ENCODE measurements at places on chromosomes 3 and 15. TPM values are rescaled to one million over a fixed set of nuclear protein-coding genes. Genes with fewer than 3 reads are reported as not detected.

AHSG gene
- polyA plus RNA-seq: not detected

CALML4 gene
- 9.5 TPM for polyA plus RNA-seq

BFSP2 gene
- polyA plus RNA-seq: not detected

LYZL4 gene
- polyA plus RNA-seq: not detected

SEMA3F gene
- polyA plus RNA-seq: 8.3 TPM

KNG1 gene
- not detected for polyA plus RNA-seq

CRYGS gene
- 1.6 TPM for polyA plus RNA-seq

GRIP2 gene
- polyA plus RNA-seq: 11.2 TPM

SERINC4 gene
- not detected for polyA plus RNA-seq

CBLB gene
- polyA plus RNA-seq: 51.8 TPM

TMEM41A gene
- 26.3 TPM for polyA plus RNA-seq

DNA sequence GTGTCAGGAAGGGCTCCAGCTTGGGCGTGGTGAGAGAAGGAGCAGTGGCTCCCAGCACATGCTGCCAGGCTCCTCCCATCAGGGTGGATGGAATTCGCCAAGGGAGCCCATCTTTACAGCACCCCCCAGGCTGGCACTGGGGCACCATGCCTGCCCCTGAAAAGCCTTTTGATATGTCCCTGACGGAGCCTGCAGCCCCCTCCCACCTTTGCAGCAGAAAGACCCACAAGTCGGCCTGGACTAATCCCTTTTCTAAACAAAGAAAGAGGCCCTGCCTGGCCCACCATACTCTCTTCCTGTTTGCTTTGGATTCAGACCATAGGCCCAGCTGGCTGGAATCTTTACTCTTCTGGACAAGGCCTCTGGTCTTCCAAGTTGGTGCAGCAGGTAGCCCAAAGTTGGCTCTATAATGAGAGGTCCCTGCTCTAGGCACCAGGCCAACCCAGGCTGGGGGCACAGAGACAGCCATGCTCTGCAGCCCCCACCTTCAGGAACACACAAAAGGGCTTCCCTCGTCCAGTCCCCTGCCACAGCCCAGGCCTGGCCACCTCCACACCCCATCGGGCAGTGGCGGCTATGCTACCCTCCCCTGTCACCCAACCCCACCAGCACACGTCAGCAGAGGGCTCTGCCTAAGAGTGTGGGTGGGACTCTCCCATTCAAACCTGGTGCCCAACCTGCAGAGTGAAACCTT, 5.4 kb downstream of the ANPEP start:
- DNase-seq: no peak

DNA sequence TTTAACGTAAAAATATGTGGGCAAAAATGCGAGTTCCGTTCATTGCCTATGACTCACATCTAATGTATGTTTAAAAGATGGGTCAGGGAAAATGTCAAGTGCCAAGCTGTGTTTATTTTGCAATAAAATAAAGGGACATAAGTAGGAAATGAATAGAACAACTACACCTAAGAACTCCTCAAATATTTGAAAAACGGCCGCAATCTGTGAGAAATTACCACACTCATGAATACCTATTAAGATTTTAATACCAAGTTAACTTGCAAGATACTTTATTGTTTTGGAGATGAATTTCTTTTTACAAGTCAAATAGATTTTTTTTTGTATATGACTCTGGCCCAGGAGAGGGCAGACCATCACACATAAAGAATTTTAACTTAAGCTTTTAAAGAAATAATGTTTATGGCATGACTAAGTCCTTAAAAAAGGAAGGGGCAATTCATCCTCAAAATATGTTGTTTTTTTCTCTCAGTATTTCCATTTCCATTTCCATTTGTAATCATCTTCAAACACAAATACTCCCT, 152.7 kb downstream of the SUCNR1 start:
- DNase-seq: no peak

GRCh38 chr3:175940881-175941280, 1081.7 kb downstream of the NAALADL2 start:
- no peak for DNase-seq

GRCh38 chr3:50515565-50516439, 12.4 kb upstream of the CACNA2D2 start:
- DNase-seq: peak; percentile 73

DNA sequence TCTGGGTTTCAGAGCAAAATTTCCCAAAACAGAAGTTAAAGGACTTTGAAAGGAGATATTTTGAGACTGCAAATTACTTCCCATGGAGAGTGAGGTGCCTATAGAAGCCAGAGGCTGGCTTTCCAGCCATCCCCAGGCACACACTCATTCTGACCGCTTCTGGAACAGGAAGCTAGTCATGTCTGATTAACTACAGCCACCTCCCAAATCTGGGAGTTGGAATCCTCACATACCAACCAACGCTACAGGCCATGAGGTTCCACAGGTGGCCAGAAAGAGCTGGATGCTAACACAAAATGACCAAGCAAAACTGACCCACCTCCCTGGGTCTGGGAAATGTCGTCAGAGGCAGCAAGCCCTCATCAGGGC, 87.2 kb downstream of the SNRK start:
- no peak for DNase-seq

- peak; percentile 48 for DNase-seq
These were observed 87.2 kb downstream of the TGFBR2 start for GRCh38 chr3:30693470-30694120.

- no peak for DNase-seq
These were observed 25.8 kb downstream of the USP3 start for GRCh38 chr15:63530235-63530634.

- no peak for DNase-seq
These were observed 27.9 kb upstream of the SLC12A8 start for GRCh38 chr3:125240496-125240895.

GRCh38 chr15:53009093-53009492, 219.0 kb upstream of the ONECUT1 start:
- DNase-seq: no peak

DNA sequence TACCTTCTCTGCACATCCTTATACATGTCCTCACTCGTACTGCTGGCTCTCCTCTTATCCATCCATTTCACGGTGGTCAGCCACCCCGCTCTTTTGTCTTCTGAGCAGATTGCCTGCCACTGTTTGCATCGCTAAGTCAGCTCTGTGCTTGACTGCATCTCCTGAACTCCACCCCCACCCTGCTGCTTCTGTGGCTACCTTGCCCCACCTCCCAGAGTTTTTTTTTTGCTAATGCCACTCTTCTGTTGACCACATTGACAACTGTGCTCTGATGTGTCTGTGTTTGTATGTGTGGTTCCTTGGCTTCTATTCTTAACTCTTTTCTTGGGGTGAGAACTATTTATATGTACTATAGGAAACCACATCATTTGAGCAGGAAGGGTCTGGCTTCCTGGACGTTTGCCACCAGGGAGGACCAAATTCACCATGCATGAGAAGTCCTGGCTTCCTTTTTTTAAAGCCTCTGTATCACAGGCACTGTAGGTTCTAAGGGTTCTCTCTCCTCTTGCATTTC, 12.8 kb upstream of the MTMR10 start:
- DNase-seq: no peak

GRCh38 chr3:172129850-172130716, 90.7 kb downstream of the FNDC3B start:
- peak; percentile 86 for DNase-seq

DNA sequence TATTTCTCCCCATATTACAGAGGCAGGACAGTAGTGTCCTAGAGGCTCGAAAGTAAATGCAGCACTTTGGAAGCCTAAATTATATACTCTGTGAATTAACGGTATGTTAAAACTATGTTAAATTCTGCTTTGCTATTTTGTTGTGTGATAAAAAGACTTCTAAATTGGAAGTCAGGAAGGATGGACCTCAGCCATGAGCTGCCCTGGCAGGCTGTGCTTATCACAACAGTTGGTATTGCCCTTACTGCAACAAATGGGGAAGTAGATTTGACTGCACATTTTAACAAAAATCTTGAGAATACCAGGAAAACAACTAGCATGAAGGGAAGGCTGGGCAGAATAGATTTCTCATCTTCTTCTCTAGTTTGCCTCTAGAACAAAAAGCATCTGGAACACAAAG, 706.6 kb downstream of the SI start:
- DNase-seq: no peak

DNA sequence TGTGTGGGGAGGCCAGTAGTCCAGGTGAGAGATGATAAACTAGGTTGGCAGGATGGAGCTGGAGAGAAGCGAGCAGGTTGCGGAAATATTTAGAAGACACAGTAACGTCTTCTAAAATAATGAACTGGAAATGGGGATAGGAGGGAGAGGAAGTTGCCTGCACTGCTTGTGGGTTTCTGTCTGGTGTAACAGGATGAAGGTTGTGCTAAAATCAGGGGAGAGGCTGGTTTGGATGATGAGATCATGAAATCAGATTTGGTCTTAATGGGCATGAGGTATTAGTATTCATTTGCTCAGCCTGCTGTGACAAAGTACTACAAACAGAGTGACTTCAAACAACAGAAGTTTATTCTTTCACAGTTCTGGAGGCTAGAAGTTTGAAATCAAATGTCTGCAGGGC, 32.1 kb upstream of the TNFAIP8L3 start:
- DNase-seq: no peak

- no peak for DNase-seq
These were observed 188.3 kb downstream of the CFAP20DC start for GRCh38 chr3:58861551-58861950.

- no peak for DNase-seq
These were observed 96.2 kb upstream of the SEMA6D start for GRCh38 chr15:47620960-47621681.

- DNase-seq: peak; percentile 81
These were observed 1.1 kb downstream of the WDR82 start for GRCh38 chr3:52277071-52277964.

DNA sequence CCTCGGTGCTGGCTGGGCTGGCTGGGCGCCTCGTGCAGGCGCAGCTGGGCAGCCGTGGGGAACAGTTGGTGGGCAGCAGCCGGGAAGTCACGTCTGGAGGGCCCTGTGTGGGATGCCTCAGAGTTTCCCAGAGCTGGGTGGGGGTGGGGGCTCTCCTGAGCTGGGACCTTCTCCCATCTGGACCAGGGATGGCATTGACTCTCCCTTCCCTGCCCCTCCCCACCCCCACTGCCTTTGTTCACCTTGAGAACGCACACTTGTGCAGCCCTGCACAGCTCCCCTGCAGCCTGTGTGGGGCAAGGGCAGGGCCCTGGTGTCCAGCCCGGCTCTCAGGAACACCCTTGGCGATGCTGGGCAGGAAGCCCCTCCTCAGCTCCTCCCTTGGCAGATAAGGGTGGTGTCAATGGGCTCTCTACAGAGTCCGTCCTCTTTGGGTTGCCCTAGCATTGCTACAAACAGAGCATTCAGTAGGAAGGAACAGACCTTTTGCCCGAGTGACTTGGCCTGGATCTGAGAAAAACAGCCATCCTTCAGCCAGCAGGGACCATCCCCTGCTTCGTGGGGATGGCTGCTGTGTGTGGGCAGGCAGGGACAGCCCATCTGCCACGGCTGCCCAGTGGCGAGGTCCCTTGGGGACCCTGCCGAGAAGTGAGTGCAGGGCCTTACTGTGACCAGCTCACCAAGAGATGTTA, 25.5 kb upstream of the KLF13 start:
- no peak for DNase-seq

DNA sequence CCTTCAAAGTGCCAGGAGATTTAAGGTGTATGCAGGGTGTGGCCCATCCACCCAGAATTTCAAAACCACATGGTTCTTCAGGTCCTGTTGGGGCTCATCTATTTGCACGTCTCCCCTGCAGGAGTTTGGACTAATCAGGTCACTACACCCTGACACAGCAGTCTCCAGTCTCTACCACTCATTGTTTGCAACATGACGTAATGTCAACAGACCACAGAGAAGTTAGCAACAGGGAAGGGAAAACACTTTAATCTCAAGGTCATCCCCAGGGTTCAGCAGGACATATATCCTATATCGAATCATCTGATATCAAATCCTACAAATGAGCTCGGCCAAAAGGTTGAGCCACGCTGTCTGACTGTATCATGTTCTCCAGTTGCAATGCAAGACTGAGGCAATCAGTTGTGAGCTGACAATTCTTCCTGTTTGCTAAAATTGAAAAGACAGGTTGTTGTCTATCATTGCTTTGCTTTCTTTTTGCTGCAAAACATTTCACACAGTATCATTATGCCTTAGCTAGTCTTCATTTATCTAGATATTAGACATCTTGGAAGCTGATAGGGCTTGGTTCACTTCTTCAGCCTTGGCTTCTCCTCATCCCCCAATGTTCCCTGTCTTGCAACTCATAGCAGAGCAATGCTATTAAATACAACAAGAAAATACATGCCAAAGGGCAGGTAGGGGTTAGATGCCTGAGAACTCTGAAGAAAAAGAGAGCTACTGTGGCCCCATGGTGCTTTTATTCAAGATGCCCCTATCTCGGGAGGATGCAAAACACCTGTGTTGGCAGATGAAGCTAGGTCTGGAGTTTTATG, 13.4 kb upstream of the LEKR1 start:
- no peak for DNase-seq

- peak; percentile 81 for DNase-seq
These were observed 8.6 kb downstream of the TLR9 start for GRCh38 chr3:52216585-52217408.

DNA sequence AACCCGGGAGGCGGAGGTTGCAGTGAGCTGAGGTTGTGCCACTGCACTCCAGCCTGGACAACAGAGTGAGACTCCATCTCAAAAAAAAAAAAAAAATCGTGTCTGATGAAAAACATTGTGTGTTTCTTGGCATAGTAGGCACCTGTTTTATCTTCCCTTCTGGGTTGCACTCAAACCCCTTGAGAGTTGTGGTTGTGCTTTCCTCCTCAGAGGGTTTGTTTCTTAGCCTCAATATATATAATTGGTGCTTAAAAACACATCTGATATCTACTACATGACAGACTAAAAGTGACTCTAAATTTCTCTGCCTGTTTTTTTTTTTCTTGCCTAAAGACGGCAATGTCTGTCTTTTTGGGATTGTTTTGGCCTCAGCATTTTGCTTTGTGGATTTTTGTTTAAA, 7.6 kb downstream of the NR1D2 start:
- DNase-seq: no peak

- DNase-seq: no peak
These were observed 13.3 kb downstream of the ITGA11 start for GRCh38 chr15:68418611-68419161.

- no peak for DNase-seq
These were observed 43.1 kb upstream of the FNDC3B start for GRCh38 chr3:171996178-171996817.

DNA sequence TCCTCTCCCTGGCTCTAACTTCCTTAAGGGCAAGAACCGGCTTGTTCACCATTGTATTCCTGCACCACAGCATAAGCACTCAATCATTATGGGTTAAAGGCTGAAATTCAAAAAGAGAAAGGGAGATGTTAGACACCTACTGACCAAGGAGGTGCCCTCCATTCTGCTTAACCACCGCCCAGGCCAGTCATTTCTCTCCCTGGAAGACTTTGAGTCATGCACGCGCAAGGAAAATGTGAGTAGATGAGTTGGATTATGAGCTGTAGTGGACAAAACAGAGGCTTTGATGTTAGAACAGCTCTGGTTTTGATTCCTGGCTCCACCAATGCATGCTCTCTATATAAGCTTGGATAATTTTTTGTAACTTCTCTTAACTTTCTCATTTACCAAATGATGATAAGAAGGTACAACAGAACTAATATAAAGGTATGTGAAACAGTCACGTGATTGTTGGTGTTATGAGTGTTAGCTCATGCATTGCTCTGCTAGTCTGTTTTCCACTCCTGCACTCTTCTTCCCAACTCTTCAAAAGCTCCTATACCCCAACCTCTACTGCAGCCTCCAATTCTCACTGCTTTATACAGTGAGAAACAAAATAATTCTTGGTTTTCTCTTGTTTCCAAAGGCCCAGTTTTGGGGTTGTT, 148.4 kb upstream of the ATP11B start:
- no peak for DNase-seq

- DNase-seq: no peak
These were observed 666 bp upstream of the SEMA3F start for GRCh38 chr3:50154476-50154839.

GRCh38 chr3:155024006-155024638, 56.0 kb upstream of the MME start:
- DNase-seq: no peak

Data from ovary (tissue), 10 donors.